ENCODE measurements at places on chromosomes 5 and 9.

DNA sequence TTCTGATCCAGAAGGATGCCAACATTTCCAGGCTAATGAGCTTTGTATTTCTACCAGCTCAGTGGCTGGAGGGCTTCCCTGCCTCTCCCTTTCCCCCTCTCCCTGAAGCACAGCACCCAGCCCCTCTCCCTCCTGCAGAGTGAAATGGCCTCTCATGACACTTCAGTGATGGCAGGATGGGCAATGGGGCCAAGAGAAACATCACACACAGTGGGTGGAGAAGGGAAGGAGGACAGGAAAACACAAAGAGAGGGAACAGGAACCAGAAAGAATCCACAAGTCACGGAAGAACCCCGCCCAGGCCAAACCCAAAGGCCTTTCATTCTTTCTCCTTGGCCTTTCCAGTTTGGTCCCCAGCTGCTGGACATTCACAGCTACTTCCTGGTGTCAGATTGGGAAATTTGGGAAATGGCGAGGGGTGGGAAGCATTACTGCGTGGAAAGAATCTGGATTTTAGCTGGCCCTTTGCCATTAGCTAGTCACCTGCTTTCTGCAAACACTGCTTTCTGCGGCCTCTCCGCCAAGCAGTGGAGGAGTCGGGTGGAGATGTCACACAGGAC is 82.6 kb downstream of the GLDC start:
- DNase-seq = no peak

- no peak for DNase-seq
Measured at GRCh38 chr5:57505272-57506200, 22.9 kb upstream of the ACTBL2 start.

GRCh38 chr5:59322058-59322457 is 571.5 kb downstream of the PDE4D start:
- no peak for DNase-seq

DNA sequence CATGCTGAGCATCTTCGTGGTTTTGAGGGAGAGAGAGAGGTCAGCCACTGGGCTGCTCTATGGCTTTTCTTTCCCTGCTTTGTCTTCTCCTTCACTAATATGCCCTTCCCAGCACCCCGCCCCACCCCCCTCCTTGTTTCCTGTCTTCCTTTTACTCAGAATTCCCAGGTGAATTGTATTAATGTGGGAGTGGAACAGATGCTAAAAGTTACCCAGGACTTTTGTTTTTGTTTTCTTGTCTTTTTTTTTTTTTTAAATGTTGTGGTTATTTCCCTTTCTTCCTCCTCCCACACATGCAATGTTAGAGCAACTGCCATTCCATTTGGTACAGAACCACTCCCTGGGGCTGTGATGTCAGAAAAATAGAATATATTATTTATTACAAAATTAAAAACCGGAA is 442.7 kb upstream of the CD180 start:
- DNase-seq = no peak

DNA sequence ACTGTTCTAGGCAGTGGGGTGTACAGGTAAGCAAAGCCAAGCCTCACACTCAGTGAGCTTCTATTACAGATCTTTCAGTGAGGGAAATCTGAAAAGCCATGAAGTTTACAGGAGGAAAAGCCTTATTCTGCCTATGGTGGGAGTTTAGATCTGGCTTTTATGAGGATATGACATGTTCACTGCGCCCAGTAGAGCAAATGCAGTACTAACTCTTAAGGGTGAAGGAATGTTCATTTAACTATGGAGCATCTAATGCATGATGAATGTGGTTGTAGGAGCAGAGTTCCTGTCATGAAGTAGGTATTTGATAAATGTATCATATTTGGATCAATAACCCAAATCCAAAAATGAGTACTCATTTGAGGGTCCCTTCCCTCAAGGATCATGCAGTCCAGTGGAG is 230.2 kb upstream of the PAPPA start:
- no peak for DNase-seq

DNA sequence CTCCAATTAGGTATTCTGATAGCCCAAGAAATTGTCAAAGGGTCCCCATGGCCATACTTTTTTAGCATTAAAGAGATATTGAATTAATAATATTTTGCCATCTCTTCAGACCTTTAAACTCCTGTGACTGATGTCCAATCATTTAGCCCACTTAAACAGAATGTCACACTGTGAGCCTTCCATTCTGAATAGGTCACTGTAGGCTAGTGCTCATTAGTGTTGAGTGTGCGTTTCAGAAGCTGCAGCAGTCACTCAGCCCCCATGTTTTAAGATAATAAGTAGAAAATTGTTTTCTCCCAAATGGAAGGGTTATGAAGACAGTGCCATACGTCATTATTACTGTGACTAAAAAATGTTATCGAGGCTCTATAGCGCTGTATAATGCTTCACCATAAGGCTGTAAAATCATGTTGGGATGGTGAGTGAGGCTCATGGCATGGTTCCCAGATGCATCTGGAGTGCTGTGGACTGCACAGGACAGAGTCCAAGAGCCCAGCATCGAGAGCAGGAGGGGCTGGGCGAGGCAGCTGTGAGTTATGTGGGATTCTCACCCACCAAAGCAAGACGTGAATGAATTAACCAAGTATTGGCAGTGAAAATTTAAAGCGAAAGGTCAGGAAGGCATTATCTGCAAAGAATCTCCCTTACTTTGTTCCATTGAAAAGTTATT is 2112.9 kb upstream of the WWC1 start:
- no peak for DNase-seq

- no peak for DNase-seq
Measured at GRCh38 chr5:16654647-16655334, 38.0 kb upstream of the RETREG1 start.

GRCh38 chr9:21402386-21403251 is 6.3 kb upstream of the IFNA8 start:
- no peak for DNase-seq

GRCh38 chr9:69975681-69976080 is 68.0 kb upstream of the MAMDC2 start:
- DNase-seq = no peak

GRCh38 chr9:131277910-131278701 is 1.8 kb upstream of the FAM78A start:
- DNase-seq = no peak

GRCh38 chr5:2459251-2459650 is 292.2 kb downstream of the IRX2 start:
- no peak for DNase-seq

DNA sequence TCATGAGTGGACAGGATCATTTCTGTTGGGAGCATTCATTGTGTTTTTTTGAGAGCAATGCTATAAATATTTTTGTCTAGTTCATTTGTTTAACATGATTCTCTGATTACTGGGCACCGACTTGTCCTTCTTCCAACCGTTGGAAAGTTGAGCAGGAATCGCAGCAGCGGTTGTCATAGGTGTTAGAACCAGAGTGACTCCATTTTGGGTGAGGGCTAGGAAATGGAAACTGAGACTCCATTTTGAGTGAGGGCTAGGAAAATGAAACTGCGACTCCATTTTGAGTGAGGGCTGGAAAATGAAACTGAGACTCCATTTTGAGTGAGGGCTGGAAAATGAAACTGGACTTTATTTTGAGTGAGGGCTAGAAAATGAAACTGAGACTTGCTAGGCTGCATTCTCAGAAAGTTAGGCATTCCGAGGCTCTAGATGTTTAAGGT is 100.6 kb downstream of the ICE1 start:
- no peak for DNase-seq

DNA sequence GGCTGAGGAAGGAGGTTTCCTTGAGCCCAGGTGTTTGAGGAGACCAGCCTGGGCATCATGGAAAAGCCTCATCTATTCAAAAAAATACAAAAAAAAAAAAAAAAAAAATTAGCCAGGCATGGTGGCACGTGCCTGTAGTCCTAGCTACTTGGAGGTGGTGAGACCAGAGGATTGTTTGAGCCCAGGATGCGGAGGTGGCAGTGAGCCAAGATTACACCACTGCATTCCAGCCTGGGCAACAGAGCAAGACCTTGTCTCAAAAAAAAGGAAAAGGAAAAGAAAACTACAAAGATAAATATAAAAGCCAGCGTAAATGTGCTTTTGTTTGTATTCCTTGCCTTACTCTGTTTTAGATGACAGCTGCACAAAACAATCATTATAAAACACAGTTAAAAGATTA is 2249.2 kb upstream of the C9orf72 start:
- DNase-seq = no peak

GRCh38 chr9:72444435-72444834 is 77.0 kb upstream of the TMC1 start:
- DNase-seq = no peak

DNA sequence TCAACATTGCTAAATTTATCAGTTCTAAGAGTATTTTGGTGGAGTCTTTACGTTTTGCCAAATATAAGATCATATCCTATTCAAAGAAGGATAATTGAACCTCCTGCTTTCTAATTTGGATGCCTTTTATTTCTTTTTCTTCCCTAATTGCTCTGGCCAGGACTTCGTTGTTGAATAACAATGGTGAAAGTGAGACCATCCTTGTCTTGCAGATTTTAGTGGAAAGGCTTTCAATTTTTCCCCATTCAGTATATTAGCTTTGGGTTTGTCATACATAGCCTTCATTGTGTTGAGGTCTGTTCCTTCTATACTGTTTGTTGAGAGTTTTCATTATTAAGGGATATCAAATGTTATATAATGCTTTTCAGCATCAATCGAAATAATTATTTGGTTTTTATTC is 1974.2 kb upstream of the ACO1 start:
- DNase-seq = no peak

GRCh38 chr5:3401635-3402034 is 194.0 kb upstream of the IRX1 start:
- DNase-seq = no peak

- no peak for DNase-seq
Measured at GRCh38 chr5:96335873-96336272, 97.2 kb downstream of the PCSK1 start.

GRCh38 chr5:172730981-172731679 is 39.9 kb downstream of the DUSP1 start:
- DNase-seq = no peak

DNA sequence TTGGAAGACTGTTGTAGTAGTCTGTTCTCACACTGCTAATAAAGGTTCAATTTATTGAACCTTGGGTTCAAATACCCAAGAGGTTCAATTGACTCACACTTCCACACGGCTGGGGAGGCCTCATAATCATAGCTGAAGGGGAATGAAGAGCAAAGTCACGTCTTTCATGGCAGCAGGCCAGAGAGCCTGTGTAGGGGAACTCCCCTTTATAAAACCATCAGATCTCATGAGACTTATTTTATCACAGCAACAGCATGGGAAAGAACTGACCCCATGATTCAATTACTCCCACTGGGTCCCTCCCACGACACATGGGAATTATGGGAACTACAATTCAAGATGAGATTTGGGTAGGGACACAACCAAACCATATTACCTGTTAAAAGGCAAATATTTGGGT is 268.2 kb downstream of the TMEM167A start:
- DNase-seq = no peak

DNA sequence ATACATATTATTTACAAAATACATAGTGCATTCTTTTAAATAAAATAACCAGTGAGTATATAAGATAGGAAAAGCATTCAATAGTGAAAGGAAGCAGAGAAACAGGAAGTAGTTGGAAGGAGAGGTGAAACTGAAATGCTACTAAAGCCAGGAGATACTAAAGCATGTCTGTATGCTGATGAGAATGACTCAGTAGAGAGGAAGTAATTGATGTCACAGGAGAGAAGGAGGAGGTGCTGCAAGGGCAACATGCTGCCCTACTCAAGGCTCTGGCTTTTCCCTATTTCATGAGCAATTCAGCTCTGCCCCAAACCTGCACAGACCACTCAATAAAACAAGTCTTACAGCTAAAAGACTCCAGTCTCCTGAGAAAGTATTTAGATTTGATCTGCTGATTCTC is 108.5 kb upstream of the TXNDC8 start:
- DNase-seq = no peak

DNA sequence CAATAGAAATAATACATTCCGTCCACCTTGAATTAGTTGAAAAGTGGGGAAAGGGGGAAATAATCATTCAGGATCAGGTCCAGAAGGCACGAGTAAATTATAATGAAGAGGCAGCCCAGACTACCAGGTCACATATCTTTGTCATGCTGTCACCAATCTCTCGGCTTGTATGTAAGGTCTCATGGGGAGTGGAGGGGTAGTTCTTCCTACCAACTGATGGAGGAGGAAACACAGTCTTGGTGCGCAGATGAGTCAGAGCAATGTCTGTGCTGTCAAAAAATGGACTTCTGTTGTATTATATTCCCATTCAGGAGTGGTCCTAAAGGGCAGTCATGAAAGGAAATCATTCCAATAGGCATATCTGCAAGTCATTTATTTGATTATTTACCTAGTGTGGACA is 164.2 kb upstream of the PTGER4 start:
- no peak for DNase-seq

DNA sequence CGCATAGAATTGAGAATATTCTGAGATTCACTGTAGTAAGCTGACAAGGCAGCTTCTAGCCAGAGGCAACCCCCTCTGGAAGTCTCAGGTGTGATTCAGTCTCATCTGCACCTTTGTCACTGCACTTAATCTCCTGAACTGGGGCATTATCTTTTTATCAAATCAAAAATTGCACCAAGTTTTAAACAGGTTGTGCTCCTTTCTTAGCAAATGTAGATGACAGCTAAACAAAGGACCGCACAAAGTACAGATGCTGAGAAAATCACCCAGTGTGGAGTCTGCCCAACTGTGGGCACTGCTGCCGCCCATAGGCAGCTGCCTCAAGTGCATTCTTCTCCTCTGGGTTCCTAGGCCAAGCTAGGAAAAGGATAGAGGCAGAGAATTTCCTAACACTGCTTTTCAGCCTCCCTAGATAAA is 51.1 kb downstream of the STARD4 start:
- no peak for DNase-seq

GRCh38 chr5:124736082-124736804 is 10.2 kb downstream of the ZNF608 start:
- DNase-seq = no peak

DNA sequence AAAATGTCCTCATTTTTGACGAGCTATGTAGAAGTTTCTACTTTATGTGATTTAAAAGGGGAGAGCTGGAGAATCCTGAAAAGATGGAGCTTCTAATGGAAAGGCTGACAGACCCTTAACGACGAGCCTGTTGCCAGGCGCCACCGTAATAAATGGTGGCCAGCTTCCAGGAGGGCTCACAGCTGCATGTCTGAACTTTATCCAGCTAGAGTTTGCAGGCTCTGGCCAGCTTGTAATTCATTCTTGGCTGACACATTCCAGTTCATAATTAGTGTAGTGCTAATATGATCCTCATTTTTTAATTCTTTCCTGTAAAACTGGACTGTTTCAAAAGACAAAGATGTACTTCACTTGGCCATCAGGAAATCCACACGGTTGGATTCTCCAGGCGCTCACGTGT is 246.7 kb downstream of the GAS1 start:
- no peak for DNase-seq

- DNase-seq = no peak
Measured at GRCh38 chr9:136268318-136268717, 22.7 kb upstream of the QSOX2 start.

- no peak for DNase-seq
Measured at GRCh38 chr5:151451626-151452520, 4.5 kb downstream of the SLC36A1 start.

- no peak for DNase-seq
Measured at GRCh38 chr5:140833993-140834392, at the start of gene PCDHA7. PCDHA7 (plus strand) TSS chr5:140834269; CDS start chr5:140834384, 115 bp downstream.

- no peak for DNase-seq
Measured at GRCh38 chr5:172410160-172410559, 44.2 kb downstream of the SH3PXD2B start.
